H9 (cell line): ENCODE measurements at places on chromosomes 2 and 18. TPM values are rescaled to one million over a fixed set of nuclear protein-coding genes. Genes with fewer than 3 reads are reported as not detected.

Gene AGXT
- total RNA-seq = not detected in 2 replicates

Gene CYS1
- 0.07 and 0.35 TPM in 2 replicates for total RNA-seq

Gene CHST9
- 3.0 and 3.5 TPM in 2 replicates for total RNA-seq

Gene SNORC
- total RNA-seq = 0.61 and 1.1 TPM in 2 replicates

Gene PROM2
- 3.1 and 4.0 TPM in 2 replicates for total RNA-seq

Gene GKN1
- not detected in 2 replicates for total RNA-seq

Gene RGPD3
- 0.15 and 0.22 TPM in 2 replicates for total RNA-seq

Gene TRAPPC8
- 40.4 and 43.0 TPM in 2 replicates for total RNA-seq

Gene PID1
- total RNA-seq = 1.4 and 1.9 TPM in 2 replicates

Gene METTL21A
- total RNA-seq = 65.9 and 68.6 TPM in 2 replicates

Gene CCDC74A
- 10.0 and 10.8 TPM in 2 replicates for total RNA-seq

Gene NFATC1
- 5.3 and 5.5 TPM in 2 replicates for total RNA-seq

Gene CNGA3
- not detected in 2 replicates for total RNA-seq

Gene POTEI
- total RNA-seq = 0.99 and 1.2 TPM in 2 replicates

Gene PLGLB2
- total RNA-seq = 0.68 and 1.4 TPM in 2 replicates

Gene CRYBA2
- not detected in 2 replicates for total RNA-seq

Gene G6PC2
- total RNA-seq = not detected in 2 replicates
